ENCODE measurements at places on chromosomes 16 and 17. TPM values are rescaled to one million over a fixed set of nuclear protein-coding genes. Genes with fewer than 3 reads are reported as not detected.

Gene GPR179
- polyA plus RNA-seq: 0.94 TPM

Gene SNRNP25
- 31.2 TPM for polyA plus RNA-seq

Gene NAGS
- polyA plus RNA-seq: 0.19 TPM

Gene KRT32
- polyA plus RNA-seq: not detected

Gene KCNAB3
- 4.7 TPM for polyA plus RNA-seq

Data from hindlimb muscle (tissue), 1 donor.